ENCODE measurements at places on chromosomes 12 and 14.

GRCh38 chr12:59698600-59698999 lies 102.8 kb downstream of the SLC16A7 start:
- no peak for DNase-seq

DNA sequence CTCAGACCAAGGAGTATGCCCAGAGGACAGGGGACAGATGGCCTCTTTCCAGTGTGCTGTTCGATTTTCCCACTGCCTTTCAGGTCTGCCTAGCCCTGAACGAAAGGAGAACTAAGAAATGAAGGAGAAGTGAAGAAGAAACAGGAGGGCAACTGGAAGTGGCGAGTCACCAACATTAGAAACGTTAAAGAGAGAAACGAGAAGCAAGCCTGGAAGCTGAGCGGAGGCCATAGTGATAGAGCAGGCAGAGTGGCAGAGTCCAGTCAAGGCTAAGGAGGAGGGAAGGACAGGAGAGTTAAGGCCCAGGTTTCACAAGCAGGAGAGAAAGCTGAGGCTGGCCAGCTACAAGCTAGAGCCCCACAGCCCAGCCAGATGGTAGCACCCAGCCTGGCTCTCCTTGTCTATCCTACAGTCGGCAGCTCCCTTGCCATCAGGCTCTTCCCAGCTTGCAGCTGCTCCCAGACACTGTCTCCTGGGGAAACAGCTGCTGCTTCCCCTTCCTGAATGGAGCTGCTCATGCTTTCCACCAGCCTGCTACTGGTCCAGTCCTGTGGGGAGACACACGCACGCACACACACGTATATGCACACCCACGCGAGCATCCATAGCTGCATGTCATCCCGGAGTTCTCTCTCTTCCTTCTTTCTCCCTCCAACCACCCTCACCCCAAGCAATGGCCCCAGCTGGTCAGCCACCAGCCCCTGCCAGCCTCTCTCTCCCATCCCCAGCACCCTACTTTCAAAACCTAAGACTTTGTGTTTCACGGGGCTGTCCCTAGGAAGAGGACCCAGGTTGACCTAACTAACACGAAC lies 139.7 kb upstream of the CCND2 start:
- DNase-seq: no peak

DNA sequence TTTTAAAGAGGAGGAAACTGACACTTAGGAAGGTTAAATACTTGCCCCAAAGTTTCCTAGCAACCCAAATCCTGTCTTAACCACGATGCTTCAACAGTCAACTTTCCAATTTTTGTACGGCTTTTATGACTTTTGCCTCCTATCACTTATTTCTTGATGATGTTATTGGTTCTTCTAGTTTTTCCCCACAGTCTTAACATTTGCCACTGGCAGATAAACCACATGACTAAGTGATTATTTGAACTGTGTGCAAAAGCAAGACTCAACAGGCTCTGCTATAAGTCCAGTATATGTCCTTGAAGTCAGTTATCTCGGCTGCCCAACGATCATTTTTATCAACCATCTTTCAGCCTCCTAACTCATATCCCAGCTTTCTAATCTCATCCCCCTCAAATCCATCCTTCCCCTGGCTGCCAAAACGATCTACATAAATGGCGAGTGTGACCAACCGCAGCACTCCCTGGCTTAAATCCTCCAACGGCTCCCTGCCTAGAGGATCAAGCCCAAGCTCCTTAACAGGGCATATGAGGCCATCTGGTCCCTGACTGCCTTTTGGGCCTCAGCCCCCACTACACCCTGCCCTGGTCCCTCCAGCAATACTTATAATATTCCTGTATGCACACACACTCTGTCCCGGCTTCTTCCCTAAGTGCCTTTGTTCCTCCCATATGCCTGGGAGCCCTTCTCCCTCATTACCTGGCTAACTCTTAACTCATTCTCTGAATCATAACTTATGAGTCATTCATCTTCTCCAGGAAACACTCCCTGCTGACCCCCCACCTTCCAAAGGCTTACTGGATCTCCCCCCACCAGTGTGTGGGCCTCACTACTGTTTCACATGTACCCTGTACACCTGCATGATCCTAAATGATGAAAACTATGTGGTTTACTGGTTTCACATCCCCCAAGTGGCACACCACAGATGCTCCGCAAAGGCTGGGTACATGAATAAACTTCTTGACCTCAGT lies 8.8 kb downstream of the VPS37B start:
- DNase-seq: peak; percentile 68

DNA sequence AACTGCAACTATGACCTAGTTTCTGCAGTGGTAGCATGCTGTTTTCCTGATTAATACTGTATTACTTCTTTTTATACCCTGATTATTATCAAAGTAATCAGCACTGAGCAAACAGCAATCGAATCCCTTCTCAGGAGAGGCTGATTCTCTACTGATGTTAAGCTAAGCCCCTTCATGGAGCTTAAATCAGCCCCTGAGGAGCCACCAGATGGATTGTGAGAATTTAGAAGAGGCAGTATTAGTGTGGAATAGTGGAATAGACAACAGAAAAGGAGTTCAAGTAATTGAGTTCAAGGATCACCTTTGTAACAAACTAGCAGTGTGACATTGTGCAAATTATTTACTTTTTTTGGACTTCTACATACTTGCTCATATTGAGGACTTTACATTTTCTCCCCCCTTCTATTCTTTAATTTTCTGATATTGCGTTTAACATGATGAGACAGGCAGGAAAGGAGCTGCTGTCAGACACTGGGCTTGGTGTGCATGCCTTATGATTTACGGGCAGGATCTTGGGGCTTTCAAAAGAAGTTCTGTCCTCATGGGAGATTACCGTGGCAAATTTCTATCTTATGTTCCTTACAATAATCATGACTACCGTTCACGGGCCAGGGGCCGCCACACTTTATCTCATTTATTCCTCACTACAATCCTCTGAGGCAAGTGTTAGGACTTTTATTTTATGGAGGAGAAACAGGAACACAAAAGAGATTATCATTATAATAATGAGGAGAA lies 68.0 kb downstream of the PTPRR start:
- no peak for DNase-seq

- no peak for DNase-seq
Measured at GRCh38 chr12:81329085-81329484, 251.2 kb downstream of the ACSS3 start.

- no peak for DNase-seq
Measured at GRCh38 chr12:92324849-92325500, 179.3 kb upstream of the BTG1 start.

- peak; percentile 67 for DNase-seq
Measured at GRCh38 chr14:81164167-81164774, 56.5 kb downstream of the GTF2A1 start.

- DNase-seq: no peak
Measured at GRCh38 chr12:104501115-104501514, 44.4 kb downstream of the CHST11 start.

DNA sequence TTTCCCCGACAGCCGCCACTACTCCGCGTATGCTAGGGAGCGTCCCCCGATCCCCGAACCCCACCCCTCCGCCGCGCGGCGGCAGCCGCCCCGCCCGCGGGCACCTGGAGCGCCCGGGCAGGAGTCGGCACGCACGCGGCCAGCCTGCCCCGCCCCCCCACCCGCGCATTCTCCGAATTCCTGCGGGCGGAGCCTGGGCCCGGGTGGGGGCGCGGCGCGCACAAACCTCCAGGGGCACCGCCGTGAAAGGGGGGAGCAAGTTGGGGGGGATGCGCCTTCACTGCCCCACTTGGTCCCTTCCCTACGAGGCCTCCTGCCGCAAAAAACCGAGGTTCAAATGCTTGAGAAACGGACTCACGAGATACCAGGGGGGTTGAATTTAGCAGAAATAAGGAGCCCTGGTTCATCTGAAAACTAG lies 1.7 kb downstream of the AJUBA start:
- peak; percentile 33 for DNase-seq

- DNase-seq: no peak
Measured at GRCh38 chr12:18375131-18375530, 113.8 kb downstream of the PIK3C2G start.

GRCh38 chr12:58293308-58293982 lies 352.1 kb downstream of the ATP23 start:
- DNase-seq: no peak

DNA sequence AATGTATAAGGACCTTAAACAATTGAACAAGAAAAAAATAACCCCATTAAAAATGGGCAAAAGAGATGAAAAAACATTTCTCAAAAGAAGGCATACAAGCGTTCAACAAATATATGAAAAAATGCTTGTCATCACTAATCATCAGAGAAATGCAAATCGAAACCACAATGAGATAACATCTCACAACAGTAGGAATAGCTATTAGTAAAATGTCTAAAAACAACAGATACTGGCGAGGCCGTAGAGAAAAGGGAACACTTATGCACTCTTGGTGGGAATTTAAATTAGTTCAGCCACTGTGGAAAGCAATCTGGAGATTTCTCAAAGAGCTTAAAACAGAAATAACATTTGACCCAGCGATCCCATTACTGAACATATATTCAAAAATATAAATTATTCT lies 769.8 kb upstream of the MGAT4C start:
- no peak for DNase-seq

- peak; percentile 16 for DNase-seq
Measured at GRCh38 chr12:52202361-52203078, 10.7 kb upstream of the KRT80 start.

DNA sequence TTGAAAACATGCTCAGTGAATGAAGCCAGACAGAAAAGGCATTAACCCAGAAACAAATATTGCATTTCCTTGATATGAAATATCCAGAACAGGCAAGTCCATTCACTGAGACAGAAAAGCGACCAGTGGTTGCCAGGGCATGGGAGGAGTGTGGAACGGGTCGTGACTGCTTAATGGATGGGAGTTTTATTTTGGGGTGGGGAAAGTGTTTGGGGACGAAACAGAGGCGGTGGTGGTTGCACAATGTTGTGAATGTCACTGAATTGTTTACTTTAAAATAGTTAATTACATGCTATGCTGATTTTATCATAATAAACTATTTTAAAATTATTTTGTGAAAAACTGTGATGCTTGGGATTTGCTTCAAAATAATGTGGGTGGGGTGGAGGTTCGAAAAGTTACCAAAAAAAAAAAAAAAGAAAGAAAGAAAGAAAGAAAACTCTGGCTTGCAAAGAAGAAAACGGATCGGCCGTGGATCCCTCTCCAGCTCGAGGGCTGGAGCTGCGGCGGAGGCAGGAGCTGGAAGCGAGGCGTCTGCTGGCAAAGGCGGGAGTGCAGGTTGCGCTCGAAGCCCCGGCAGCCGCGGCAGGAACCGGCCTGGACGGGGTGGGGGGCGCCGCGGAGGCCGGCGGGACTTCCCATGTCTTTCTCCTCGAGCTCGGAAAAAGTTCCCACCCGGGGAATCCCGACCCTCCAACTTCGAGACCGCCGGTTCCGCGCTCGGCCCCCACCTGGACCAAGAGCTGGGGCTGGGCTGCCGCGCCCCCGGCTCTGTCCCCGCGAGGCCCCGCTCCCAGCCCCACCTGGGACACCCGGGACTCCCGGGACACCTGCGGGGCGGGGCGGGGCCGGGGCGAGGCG lies 524 bp upstream of the P2RX2 start:
- no peak for DNase-seq

DNA sequence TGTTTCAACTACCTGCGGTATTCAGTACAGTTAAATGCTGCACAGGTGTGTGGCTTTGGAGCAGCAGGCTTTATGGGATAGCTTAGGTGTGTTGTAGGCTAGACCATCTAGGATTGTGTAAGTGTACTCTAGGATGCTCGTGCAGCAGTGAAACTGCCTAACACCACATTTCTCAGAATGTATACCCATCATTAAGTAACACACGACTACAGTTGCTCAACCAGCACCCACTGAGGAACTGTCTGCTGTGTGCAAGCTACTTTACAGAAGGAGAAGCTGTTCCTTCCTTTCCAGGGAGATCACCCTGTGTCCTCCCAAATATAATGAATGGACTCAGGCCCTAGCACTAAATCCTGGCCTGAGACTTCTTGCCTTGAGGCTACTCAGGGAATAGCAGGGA lies 94.8 kb downstream of the SLC24A4 start:
- DNase-seq: no peak

DNA sequence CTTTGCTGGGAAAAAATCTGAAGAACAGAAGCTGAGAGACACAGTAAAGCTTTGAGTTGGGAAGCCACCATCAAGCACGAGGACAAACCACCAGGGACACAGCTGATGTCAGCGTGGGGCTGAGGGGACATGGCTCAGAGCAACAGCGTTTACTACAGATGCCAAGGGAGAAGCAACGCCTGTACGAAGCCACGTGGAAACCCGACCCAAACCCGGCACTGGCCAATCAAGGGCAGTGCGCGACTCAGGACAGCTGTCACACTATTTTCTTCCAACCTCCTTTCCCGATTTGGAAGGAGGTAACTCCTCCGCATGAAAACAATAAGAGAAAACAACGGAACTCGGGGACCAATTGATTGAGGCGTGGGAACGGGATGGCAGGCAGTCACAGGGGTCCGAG lies 20.2 kb upstream of the CHGA start:
- DNase-seq: no peak

DNA sequence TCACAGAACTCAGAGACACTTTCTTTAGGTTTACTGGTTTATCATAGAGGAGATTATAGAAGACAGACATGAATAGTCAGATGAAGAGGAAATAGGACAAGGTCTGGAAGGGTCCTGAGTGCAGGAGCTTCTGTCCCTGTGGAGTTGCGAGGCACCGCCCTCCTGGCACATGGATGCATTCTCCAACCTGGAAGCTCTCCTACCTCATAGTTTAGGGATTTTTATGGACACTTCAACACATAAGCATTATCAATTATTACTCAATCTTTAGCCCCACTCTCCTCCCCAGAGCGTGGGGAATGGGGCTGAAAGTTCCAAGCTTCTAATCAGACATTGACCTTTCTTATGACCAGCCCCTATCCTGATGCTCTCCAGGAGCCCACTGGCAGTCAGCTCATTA lies 12.6 kb upstream of the KRT7 start:
- no peak for DNase-seq

GRCh38 chr12:11882301-11883019 lies 188.3 kb upstream of the BCL2L14 start:
- no peak for DNase-seq

- peak; percentile 42 for DNase-seq
Measured at GRCh38 chr12:92030618-92031017, 115.0 kb downstream of the BTG1 start.

- DNase-seq: no peak
Measured at GRCh38 chr12:30296486-30296885, 399.2 kb downstream of the IPO8 start.

GRCh38 chr14:72560331-72560730 lies 333.6 kb downstream of the DPF3 start:
- DNase-seq: no peak

- DNase-seq: no peak
Measured at GRCh38 chr12:114769634-114770033, 85.7 kb upstream of the TBX3 start.

- no peak for DNase-seq
Measured at GRCh38 chr12:13085968-13086686, 17.3 kb downstream of the GSG1 start.

DNA sequence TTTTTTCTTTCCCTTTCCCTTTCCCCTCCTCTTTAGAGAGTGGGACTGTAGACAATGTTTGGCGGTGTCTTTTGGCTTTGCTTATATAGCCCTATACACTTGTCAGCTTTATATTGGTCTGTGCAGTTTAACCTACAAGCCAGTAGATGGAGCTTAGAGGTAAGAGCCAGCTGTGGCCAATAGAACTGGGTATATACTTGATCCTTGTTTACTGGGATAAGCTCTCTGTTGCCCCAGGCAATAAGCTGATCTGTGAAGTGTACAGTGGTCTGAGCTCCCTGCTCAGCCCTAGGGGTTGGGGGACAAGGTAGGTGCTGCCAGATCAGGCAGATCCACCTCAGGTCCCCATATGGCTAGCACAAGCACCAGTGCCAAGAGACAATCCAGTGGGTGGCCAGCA lies 434.1 kb downstream of the NOVA1 start:
- DNase-seq: no peak

Data from stimulated activated naive CD8-positive, alpha-beta T cell treated with anti-CD3 and anti-CD28 coated beads, Interleukin-15, Interleukin-2, amounts not matched to agents 100 U/mL and 50 U/mL, for 24 hours (primary cell).